Stimulated activated CD8-positive, alpha-beta memory T cell treated with anti-CD3 and anti-CD28 coated beads, Interleukin-4, amount 100 ng/mL, for 1 hour (primary cell): ENCODE measurements at places on chromosomes 7 and 10.

DNA sequence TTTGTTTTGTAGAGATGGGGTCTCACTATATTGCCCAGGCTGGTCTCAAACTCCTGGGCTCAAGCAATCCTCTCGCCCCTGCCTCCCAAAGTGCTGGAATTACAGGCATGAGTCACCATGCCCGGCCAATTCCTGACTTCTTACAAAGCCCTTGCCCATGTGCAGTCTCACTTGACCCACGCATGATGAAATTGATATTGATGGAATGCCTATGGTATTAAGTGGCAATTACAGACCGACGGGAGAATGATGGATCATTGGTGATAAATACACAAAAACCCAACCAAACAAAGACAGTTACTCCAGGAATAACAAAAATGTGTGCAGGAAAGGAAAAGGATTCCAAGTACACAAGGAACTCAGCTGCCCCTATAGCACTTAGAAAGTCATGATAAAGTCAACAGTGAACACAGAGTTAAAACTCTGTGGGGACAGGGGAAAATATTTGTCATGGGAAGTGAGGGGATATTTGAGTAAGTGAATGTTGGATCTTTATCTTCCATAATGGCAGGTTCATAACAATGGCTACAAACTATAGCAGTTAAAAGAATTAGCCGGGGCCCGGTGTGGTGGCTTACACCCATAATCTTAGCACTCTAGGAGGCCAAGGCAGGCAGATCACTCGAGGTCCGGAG lies 21.6 kb downstream of the HIP1 start:
- DNase-seq: no peak

DNA sequence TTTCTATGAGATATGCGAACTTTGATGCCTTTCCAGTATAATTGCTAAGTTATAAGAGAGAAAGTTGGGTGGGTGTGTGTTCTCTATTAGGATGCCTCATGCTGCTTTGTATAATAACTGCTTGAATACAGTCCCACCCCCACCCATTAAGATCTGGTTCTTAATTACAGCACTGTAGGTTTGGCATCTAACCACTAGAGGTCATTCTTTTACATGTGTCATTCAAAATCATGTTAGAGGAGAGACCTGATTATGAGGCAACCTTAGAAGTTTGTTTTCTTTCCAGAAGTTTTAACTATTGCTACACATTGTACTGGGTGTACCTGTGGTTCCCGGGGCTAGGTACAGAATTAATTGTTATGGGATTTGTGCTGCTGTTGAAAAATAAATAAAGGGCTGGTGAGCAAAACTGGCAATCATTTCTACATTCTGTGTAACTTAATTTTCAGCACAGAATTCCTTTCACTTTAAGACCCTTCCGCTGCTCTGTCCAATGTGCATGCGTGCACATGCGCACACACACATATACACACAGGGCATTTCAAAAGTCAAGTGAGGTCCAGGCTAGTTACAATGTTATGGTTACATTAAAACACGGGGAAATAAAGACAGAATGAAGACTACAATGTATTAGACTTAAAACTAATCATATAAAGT lies 1156.3 kb downstream of the SORCS3 start:
- no peak for DNase-seq

DNA sequence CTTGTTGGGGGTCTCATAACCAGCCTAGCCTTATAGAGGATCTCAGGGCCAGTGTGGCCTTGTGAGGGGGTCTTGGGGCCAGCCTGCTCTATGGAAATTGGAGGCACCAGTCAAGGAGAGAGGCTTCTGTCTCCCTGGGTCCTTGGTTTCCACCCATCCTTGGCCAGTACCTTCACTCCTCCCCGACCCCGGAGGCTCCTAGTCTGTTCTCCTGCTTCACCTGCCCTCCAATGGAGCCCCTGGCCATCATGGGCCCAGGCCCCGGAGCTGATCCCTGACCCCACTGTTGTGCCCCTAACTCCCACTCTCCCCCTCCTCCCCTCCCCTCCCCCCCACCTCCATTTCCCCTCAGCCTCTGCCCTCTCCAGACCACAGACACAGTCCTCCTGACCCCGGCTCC lies 29.7 kb downstream of the RASGEF1A start:
- no peak for DNase-seq

- DNase-seq: no peak
These were observed 128.4 kb downstream of the RGS10 start for GRCh38 chr10:119414081-119414611.

- DNase-seq: no peak
These were observed 229.7 kb upstream of the ZNF32 start for GRCh38 chr10:43878386-43878785.

DNA sequence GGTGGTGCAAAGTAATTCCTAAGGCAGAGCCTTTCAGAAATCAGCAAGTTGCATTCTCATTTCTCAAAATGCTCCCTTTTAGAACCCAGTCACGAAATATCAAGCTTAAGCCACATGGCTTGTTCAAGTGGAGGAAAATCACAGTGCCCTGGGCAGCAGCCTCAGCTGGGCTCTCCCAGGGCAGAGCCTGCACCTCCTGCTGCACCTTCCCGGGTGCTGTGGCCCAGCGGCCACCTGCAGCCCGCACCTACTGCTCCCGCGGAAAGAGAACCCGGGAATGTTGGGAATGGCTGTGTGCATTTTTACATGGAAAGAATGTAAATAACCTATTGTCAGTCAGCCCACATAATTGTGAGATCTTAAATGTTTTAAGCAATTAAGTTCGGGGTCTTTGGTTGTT lies 396.5 kb upstream of the VSTM2A start:
- DNase-seq: no peak

- no peak for DNase-seq
These were observed 7.2 kb downstream of the CPA2 start for GRCh38 chr7:130273933-130274255.

DNA sequence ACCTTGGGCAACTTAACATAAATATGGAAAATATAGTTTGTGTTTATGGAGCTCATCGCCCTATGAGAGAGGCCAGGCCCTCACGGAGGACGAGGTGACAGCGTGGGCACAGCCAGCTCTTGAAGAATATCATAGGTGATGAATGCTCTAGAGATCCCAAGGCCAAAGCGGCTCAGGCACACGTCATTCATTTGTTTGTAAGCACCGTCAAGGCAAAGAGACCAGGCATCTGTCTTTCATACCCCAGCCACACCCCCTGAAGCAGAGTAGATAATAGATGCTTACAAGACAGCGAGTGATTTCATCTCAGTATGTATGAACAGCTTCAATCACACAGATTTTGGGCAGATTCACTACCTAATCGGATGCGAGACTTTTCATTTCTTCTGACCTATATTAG lies 242.1 kb upstream of the C7orf33 start:
- no peak for DNase-seq

- DNase-seq: no peak
These were observed 277.6 kb upstream of the PHF14 start for GRCh38 chr7:10696064-10696463.

DNA sequence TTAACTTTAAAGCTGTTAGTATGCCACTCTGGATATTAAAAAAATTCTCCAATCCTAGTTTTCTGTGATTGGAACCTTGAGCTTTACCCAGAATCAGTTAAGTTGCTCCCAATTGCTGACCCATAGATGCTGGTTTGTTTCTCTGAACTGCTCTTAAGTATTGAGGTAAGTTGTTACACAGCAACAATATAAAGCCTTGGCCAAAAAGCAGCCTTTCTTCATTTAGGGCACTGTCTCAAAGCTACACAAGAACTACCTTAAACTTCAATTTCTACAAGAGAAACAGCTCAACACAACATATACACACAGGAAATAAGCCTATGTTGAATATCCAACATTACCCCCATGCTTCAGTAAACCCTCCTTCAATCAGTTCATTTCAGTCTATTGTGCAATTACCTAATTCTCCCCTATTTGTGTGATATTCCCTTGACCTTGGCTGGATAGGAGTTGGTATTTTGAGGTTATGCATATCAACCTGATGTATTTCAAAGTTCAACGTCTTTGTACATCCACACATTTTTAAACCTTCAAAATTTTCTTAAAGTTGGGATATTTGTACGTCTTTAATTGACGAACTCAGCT lies 11.5 kb downstream of the HNRNPA2B1 start:
- no peak for DNase-seq

DNA sequence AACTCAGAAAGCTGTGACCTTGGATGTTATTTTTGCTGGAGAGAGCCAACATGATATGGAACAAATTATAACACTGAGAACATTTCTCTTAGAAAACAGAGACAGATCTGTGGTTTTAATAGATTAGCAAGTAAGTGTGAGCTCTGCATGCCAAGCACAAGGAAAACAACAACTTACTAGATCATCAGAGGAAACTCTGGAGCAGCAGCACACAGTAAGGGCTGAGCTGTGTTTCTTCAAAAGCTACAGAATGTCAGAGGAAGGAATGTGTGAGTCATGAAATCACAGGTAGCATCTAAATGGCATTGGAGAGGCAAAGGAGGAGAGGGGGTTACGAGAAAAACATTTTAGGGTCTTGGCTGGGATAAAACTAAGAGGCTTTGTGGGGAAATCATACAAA lies 283.4 kb upstream of the FZD8 start:
- DNase-seq: no peak

DNA sequence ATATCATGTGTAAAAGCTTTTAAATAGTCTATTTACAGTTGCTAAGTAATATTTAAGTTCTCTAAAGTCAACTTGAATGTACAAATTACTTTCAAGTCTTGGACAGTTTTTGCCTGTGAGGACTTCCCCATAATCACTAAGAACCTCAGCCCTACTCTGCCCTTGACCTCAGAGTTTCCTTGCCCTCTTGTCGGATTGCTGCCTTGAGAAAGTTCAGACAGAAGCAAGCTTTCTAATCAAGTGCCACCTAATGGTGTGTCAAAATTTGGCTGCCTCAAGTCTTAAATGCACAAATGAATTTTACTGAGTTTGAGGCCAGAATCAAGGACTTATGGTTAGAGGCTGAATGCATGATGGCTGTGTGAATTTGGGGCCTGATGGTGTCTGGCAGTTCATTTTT lies 88.3 kb upstream of the KAT6B start:
- no peak for DNase-seq

DNA sequence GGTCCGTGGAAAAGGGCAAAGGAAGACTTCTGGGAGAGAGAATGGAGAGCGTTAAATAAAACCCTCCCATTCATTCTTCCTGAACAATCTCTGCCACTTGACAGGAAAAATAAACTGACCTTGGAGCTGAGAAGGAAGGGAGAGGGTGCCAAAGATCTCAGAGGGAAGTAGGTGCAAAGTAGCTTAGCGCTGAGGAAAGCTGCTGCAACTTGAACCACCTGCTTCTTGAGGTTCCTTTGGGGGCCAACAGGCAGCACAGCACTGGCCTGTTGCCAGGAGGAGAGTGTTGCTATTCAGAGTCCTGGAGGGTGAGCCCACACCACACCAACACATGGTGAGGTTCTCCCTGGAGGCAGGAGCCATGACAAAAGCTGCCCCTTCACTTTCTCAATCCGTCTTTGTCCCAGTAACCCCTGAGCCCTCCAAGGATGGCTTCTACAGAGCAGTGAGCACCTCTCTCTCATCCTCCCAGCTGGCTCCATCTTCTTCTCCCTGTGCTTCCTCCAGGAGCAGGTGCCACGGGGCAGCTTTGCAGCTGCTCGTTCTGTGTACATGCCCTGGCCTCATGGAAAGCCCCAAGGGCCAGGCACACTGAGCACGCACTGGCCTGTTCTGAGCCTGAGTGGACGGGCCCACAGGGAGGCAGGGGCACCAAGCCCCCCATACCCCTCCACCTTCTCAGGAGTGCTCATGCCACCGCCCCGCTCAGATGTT lies 101.3 kb downstream of the STRA8 start:
- DNase-seq: no peak

GRCh38 chr7:114087653-114088469 lies 169.1 kb upstream of the PPP1R3A start:
- no peak for DNase-seq

DNA sequence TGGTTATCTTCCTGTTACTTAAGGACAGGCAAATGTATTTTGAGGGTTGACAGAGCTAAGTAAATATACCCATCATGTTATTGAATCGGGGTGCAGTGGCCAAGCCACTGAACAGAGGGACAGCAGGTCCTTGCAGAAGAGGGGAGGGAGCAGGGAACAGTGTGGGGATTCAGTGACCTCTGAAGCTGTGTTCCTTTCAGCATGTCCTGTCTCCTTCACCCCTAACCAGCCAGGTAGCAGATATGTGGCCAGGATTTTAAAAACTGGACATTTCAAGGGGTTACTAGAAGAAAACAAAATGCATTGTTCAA lies 12.7 kb downstream of the ANK3 start:
- DNase-seq: no peak

- DNase-seq: no peak
These were observed 65.0 kb upstream of the TRIM8 start for GRCh38 chr10:102579328-102579727.

- DNase-seq: no peak
These were observed 51.4 kb upstream of the GRB10 start for GRCh38 chr7:50834031-50834535.

DNA sequence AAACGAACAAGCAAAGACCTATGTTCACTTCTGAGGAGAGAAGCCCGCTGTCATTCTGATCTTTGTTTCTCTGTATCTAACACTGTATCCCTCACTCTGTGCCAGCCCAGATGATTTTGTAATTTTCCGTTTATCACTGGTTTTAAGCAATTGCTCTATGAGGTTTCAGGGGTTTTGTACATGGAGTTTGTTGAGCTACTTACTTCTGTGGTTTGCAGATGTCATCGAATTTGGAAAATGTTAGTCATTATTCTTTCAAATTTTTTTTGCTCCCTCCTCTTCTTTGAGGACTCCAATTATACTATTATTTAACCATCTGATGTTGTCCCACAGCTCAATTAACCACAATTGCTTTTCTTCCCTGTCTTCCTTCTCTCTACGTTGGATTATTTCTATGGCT lies 650.9 kb upstream of the IGFBP3 start:
- DNase-seq: no peak

- no peak for DNase-seq
These were observed 126.3 kb downstream of the NRP1 start for GRCh38 chr10:33208166-33208565.

GRCh38 chr10:73855413-73855812 lies 18.9 kb downstream of the CAMK2G start:
- DNase-seq: no peak

DNA sequence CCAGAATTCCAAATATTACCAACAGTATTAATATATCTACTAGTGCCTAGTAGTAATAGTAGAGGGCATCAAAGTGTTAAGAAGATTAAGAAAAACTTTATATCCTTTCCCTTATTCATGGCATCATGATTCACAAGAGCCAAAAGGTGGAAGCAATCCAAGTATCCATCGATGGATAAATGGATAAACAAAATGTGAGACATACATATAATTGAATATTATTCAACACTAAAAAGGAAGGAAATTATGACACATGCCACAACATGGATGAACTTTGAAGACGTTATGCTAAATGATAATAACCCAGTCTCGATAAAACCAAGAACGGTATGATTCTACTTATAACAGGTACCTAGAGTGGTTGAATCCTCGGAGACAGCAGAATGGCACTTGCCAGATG lies 23.1 kb downstream of the CDCA7L start:
- no peak for DNase-seq

DNA sequence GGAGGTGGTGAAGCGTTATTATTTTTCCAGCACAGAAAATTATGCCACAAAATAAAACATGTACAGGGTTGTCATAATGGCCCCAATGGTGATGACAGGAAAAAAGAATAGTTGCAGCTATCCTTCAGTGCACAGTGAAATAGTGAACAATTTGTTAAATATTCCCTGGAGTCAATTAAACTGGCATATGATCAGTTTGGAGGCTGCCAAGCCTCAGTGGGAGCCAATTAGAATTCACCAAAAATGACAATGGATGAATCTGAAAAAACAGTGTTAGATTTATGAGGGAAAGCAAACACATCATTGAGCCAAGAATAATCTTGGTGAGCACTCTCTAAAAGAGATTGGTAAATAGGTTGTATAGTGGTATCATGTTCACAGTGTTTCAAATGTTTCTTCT lies 146.3 kb downstream of the OTUD1 start:
- no peak for DNase-seq

GRCh38 chr7:28615091-28615490 lies 202.8 kb downstream of the CREB5 start:
- no peak for DNase-seq
